ENCODE measurements at places on chromosomes 4 and X. TPM values are rescaled to one million over a fixed set of nuclear protein-coding genes. Genes with fewer than 3 reads are reported as not detected.

GRCh38 chrX:123256378-123256777 lies 72.3 kb downstream of the GRIA3 start:
- no peak for DNase-seq

DNA sequence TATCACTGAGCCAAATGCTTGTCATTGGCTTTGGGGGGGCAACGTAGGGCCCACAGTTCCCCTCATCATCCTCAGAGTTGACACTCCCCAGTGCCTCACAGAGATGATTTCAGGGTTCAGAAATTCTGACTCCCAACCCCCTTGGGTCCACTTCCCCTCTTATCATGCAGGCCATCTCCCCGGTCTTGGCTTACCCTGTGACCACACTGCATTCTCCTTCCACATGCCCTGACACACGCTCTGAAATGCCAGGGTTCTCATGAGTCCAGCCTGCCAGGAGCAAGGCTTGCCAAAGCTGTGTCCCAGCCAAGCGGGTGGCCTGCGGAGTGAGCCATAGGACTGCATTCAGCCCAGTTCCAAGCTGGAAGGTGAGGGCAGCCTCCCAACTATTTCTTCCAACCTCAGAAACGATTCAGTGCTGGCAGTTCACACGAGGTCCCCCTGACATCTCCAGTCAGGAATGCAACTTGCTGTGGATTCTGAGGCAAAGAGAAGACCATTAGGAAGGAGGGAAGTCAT lies 101.2 kb downstream of the SMIM20 start:
- DNase-seq: no peak

DNA sequence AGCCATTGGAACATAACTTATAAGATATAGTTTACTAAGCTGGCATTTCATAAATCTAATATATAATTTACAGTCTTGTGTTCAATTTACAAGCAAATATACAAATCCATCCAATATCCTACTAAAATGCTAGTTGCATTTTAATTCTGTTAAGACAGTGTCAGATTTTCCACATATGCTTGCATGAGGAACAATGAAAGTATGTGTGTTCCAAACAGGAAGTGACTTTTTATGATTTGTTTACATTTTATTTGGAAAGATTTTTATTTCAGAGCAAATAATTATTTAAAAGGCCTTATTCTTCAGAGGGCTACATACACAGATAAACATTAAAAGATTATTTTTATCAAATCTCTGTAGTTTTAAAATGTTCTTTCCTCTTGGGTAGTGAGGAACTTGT lies 130.1 kb downstream of the KLHL34 start:
- no peak for DNase-seq

- DNase-seq: no peak
Measured at GRCh38 chr4:181693517-181693916, 549.7 kb upstream of the TENM3 start.

- DNase-seq: no peak
Measured at GRCh38 chrX:141320801-141321200, 78.5 kb upstream of the SPANXC start.

DNA sequence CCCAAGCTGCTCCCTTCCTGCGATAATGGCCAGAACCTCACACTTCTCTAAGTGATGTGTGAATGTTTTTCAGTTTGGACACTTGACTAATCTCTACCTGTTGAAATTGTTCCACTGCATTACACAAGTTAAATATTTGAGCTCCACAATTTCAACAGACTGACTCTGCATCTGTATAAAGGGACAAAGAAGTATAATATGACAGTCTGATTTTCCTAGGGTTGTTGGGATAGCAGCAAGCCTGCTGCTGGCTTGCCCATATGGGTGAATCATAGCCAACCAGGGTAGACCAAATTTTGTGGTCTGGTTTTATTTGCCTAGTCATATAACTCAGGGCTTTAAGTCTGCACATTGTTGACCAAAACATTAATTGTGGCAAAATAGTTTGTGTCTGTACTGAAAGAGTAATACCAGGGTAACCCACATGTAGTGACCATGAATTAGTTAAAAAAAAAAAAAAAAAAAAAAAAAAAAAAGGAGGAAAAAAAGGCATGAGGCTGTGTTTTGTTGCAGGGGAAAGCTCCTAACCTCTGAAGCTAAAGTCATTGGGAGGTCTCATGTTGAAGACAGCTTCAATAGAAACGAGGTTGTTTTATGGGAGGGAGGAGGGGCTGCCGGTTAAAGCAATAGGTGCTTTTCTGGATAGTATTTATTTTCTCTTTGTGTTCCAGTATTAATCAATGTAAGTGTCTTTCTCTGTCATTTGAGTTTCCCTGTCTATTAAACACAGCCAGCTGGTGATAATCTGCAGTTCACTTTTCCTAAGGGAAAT lies 534.2 kb downstream of the RAB28 start:
- no peak for DNase-seq

GRCh38 chr4:87857789-87858188 lies 25.0 kb downstream of the MEPE start:
- DNase-seq: no peak

- DNase-seq: no peak
Measured at GRCh38 chr4:148090029-148090428, 352.2 kb downstream of the NR3C2 start.

DNA sequence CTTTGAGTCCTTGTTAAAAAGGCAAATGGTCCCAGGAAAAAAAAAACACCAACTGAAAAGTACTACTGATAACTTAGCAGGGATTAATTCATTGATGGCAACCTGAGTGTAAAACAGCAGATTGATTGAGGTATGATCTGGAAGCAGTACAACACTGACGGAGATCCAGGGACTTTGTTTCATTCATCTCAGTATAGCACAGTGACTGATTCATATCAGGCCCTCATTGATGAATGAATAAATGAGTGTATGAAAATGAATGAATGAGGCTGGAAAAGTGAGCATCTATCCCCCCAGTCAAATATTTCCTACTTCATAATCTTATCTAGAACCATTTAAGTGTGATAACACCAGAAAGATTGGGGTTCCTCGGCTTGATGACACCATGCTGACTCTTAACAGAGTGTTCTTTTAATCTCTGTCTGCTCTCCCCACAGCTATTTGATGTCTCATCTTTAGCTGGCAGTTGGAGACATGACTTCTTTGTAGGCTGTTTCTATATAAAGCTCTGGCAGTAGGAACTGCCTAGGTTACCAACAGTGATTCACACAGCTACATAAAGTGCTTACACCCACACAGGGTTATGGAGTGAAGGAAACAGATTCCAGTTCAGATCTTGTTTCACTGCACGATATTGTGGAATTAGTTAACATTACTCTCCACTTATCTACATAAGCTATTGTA lies 18.6 kb upstream of the RNF128 start:
- DNase-seq: no peak

DNA sequence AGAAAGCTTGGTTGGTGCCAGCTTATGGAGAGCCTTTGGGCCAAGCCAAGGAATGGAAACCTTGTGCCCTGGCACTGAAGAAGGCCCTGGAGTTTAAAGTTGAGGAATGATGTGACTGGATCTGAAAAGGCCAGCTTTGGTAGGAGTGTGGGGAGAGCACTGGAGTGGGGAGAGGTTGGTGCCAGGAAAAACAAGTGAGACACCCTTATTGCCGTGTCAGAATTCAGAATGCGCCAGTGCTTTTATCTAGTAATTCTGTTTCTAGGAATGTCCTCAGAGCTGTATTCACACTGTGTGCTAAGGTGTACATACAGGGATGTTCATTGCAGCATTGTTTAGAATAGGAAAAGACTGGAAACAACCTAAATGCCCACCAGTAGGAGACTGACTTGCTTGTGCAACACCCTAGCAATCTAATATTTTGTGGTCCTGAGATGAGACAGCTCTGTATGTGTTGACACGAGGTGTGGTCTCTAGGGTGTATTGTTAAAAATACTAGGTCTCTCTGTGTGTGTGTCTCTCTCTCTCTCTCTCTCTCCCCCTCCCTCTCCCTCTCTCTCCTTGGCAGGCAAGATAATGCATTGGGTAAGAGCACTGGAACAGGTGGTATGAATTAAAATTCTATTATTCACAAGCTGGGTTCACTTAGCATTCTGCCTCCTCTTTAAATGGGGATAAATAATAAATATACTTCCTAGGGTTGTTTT lies 107.8 kb downstream of the GATB start:
- no peak for DNase-seq

GRCh38 chr4:184427687-184428086 lies 46.7 kb downstream of the IRF2 start:
- no peak for DNase-seq

- no peak for DNase-seq
Measured at GRCh38 chr4:77505275-77505957, 100.2 kb upstream of the CXCL13 start.

The HPRT1 gene
- 18.4 TPM for total RNA-seq

The IDS gene
- total RNA-seq: 5.3 TPM

The DCAF12L1 gene
- 2.7 TPM for total RNA-seq

The GIMD1 gene
- not detected for total RNA-seq

The LANCL3 gene
- total RNA-seq: 2.1 TPM

The PLS3 gene
- total RNA-seq: 119 TPM

The PAGE2 gene
- total RNA-seq: not detected

The SYTL4 gene
- total RNA-seq: 5.2 TPM

The ANXA3 gene
- 16.4 TPM for total RNA-seq

The KCND1 gene
- 1.1 TPM for total RNA-seq

The ZCCHC13 gene
- not detected for total RNA-seq

Measured in liver (tissue), 10 donors.